ENCODE measurements at places on chromosomes 1 and 21.

GRCh38 chr21:34887105-34887442, 162.0 kb downstream of the RUNX1 start:
- no peak for DNase-seq

DNA sequence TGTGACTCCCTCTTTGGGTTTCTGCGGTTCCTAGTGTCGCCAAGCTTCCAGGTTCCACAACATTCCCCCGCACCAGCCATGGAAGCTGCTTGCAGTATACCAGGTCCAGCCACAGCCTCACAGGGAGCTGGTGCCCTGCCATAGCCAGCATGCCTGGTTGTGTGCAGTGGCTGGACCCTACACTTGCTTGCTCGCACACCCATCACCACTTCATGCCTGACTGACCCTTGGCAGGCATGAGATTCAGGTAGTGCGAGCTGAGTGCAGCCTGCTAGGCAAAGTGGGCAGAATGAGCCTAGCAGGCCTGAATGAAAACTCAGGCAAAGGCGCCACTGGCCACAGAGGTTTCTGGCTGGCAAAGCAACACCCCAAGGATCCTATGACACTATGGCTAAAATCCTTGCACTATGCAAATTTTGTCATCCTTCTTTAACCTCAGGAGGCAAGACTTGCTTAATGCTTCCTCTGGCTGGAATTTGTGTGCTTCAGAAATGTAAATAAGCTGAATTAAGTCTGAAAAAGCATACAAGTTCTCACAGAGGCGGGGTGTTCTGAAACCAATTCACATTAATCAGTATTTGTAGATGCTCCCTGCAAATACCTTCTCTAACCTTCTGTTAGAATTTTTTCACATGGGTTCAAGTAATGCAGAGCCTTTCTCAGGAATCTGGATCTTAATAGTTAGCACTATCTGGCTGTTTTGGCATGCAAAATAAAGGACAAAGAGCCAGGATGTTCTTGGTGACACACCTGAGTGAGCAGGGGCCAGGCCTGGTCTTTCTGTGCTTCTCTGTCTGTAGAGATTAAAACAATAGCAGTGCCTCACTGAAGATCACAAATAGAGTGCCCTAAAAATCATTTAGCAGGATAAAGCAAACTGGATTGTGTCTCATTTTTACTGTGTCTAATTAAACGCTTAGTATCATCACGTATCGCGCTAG, 256.9 kb downstream of the GPATCH2 start:
- no peak for DNase-seq

DNA sequence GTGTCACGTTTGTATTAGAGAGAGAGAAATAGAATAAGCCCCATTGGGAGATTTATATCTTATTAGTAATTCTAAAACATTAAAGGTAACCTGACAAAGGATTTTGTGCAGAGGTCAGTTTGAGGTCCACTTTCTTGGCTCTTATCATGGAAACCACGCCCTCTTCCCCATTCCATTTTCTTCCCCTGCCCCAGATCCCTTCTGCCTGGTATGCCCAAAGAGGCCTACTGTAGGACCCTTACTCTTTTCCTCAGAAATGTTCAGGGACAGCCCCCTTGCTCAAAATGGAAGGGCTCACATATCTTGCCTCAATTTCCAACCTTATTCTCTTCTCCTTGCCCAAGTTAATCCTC, 9.6 kb downstream of the CCDC185 start:
- no peak for DNase-seq

DNA sequence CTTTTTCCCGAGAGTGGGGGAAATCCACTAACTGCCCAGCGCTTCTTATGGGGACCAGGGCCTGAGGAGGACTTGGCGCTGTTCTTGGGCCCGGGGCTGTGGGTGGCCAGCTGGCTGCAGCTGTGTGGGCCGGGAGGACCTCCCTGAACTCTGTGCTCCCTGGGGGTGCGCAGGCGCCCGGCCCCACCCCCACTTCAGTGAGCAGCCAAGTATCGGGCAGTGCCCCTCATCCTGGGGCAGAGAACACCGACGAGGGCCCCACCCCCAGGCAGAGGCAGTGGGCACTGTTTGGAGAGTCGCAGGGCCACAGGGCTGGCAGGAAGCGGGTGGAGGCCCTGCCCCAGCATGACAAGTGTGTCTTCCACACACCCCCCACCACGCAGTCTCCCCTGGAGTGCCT, 32.5 kb upstream of the SLC19A1 start:
- DNase-seq = no peak

DNA sequence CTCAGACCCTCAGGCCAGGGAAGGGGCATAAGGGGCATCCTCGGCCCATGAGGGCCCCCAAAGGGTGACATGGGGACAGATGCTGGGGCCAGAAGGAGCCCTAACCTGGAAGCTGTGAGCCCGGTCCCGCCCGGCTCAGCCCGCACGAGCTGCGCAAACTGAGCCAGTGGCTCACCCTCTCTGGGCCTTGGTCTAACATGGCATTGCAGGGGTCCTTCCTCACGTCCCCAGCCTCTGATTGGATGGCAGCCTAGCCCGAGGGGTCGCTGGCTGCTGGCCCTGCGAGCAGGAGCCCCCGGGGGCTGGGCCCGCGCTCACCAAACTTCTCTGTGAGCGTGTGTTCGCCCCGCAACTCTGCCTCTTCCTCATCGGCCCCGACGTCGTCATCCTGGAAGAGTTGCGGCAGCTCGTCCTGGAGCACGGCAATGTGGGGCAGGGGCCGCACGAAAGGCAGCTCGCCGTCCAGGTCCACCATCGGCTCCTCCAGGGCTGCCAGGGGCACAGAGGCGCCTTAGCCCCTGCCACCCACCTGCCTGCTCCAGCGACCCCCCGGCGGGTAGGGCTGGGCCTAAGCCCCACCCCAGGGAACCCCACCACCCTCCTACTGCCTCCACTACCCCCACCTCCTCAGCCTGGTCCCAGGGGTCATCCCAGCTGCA, 54.4 kb downstream of the ARHGEF16 start:
- DNase-seq = no peak

GRCh38 chr21:46557469-46557868, 47.4 kb downstream of the S100B start:
- DNase-seq = no peak

GRCh38 chr1:152001631-152002584, 8.2 kb upstream of the S100A10 start:
- peak; percentile 58 for DNase-seq

DNA sequence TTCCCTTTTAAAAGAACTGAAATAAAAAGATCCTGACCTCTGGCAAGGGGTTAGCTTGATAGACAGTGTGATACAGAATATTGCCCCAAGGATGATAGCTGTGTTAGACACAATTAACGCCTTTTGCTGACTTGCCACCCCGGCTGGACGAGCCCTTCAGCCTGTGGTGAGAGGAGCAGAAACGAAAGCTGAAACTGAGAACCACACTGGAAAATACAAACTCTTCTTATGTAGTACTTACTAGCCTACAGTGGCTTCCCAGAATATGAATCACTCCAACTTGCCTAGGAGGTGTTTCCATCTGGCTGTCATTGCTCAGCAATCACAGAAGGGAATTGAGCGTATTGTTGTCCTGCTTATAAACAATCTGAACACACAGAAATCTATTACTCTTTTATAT, 22.9 kb downstream of the SAMSN1 start:
- DNase-seq = no peak

GRCh38 chr1:233959102-233959501, 54.6 kb downstream of the SLC35F3 start:
- DNase-seq = no peak

GRCh38 chr1:192445839-192446489, 129.2 kb downstream of the RGS21 start:
- DNase-seq = peak; percentile 8

GRCh38 chr1:32350785-32351398, 11.4 kb downstream of the FAM229A start:
- DNase-seq = peak; percentile 67

GRCh38 chr1:222441066-222441465, 106.8 kb downstream of the HHIPL2 start:
- DNase-seq = no peak

DNA sequence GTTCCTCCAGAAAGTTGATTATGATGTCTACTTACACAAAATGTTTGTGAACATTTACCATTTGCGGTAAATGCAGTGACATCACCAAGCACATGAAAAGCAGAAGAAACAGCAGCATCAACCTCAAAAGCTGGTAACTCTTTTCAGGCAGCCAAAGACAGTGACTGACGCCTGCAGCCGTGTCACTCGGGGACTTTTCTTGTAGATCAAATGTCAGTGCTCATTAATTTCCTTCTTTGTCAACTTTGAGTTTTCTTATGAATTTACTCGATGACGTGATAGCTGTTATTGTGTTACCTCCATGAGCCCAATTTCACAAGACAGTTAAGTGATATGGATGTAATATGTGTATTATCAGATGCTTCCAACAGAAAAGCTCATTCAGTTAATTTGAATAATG, 92.5 kb downstream of the RIPK4 start:
- no peak for DNase-seq

DNA sequence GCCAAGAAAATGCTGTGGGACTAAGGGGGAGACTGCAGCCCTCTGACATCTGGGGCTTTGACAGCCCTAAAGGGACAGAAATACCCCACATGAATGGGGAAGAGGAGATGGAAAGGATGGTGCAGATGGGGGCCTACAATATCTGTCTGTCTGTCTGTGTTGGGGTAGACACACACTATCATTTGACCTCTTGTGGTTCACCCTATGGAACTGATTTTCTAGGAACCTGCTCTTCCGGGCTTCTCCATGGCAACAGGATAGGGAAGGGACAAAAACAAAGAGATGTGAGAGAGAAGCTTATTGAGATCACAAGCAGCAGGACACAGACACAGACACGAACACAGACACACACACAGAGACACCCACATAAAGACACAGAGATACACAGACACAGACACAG, 17.1 kb downstream of the KIF21B start:
- no peak for DNase-seq

GRCh38 chr1:215529571-215529970, 37.5 kb upstream of the KCTD3 start:
- no peak for DNase-seq

- DNase-seq = no peak
Measured at GRCh38 chr1:211497489-211498045, 5.6 kb upstream of the RD3 start.

DNA sequence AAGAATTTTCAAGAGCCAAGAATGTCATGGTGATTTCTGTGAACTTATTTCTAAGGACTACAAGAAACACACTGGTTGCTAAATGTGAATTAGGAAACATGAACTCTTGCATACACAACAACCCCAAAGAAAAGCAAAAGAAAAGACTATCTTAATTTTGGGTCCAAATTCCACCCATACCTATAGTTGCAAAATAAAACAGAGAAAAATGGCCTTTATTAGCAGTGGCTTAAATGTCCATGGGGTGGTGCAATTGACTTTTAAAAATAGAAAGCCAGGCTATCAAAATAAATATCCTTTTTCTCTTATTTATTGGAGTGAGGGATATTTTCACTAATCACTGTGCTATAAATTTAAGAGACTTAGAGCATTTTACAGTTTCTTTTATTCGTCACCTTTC, 80.9 kb upstream of the DPYD start:
- DNase-seq = no peak

All from activated CD8-positive, alpha-beta memory T cell treated with anti-CD3 and anti-CD28 coated beads for 1 hour (primary cell).